ENCODE measurements at places on chromosomes 5 and 9. TPM values are rescaled to one million over a fixed set of nuclear protein-coding genes. Genes with fewer than 3 reads are reported as not detected.

DNA sequence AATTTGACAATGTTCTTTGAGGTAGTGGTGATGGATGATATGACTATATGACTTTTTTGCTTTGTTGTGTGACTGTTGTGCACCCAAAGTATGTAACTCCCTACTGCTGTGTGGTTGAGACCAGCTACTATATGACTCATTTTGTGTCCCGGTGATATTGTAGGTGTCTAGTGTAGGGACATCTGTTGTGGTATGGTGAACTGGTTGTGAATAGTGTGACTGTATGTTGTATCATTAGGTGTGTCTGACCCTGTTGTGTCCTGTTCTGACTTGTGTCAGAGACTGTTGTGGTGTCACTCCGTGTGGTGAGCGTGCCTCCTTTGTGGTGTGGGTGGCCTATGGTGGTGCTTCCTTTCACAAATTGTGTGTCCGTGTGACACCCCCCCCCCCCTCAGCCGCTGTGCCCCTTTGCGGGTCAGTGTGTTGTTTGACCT lies 11.2 kb upstream of the CXXC5 start:
- H3K36me3 ChIP-seq: no peaks in the 10 kb centered on the region
- no peaks in the 10 kb centered on the region for H3K27me3 ChIP-seq
- H3K4me1 ChIP-seq: peaks cover 28% of the 10 kb centered on the region

DNA sequence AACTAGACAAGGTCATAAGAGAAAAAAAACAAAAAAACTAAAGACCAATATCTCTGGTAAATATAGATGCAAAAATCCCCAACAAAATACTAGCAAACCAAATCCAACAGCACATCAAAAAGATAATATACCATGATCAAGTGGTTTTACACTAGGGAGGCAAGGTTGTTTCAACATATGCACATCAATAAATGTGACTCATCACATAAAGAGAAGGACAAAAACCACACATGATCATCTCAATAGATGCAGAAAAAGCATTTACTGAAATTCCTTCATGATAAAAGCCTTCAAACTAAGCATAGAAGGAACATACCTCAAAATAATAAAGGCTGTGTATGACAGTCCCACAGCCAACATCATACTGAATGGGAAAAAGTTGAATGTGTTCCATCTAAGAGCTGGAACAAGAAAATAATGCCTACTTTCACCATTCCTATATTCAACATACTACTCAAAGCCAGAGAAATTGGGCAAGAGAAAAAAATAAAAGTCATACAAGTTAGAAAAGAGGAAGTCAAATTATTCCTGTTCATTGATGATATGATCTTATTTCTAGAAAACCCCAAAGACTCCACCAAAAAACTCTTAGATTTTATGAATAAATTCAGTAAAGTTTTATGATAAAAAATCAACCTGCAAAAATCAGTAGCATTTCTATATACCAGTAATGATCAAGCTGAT lies 72.2 kb upstream of the FAM169A start:
- no peaks in the 10 kb centered on the region for H3K36me3 ChIP-seq
- H3K4me1 ChIP-seq: peaks cover 9% of the 10 kb centered on the region
- H3K27me3 ChIP-seq: no peaks in the 10 kb centered on the region
- H3K27ac ChIP-seq: no peak overlapping the region

DNA sequence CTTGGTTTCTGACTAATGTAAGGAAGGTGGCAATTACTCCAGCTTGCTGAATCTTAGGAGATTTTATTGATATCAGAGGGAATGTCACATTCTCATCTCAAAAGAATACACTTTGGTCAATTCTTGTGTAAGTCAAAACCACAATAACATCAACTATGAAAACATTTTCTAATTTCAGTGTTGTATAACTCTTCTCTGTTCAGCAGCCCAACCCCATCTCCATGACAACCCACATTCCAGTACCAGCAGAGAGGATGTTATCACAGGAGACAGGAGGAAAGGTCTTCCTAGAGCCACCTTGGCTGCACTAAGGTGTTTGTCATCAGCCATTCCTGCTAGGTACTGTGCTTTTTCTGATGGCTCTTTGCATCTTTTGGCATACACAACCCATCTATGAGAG lies 529.1 kb upstream of the BRINP1 start:
- H3K36me3 ChIP-seq: no peaks in the 10 kb centered on the region
- no peak overlapping the region for H3K27ac ChIP-seq
- no peaks in the 10 kb centered on the region for H3K4me1 ChIP-seq
- no peaks in the 10 kb centered on the region for H3K27me3 ChIP-seq
- H3K4me3 ChIP-seq: no peak overlapping the region

DRD1 gene
- total RNA-seq: not detected

Data from naive thymus-derived CD4-positive, alpha-beta T cell (primary cell).